Activated T-helper 1 cell treated with Interleukin-2 at 50 U/mL for 16 hours (primary cell): ENCODE measurements at places on chromosomes 6 and 20.

GRCh38 chr20:3995749-3996320, 19.5 kb downstream of the RNF24 start:
- no peak for DNase-seq

- no peak for DNase-seq
Observed at GRCh38 chr6:168834801-168835200, 393.8 kb downstream of the SMOC2 start.

- no peak for DNase-seq
Observed at GRCh38 chr20:35232575-35232974, 6.1 kb downstream of the MMP24 start.

DNA sequence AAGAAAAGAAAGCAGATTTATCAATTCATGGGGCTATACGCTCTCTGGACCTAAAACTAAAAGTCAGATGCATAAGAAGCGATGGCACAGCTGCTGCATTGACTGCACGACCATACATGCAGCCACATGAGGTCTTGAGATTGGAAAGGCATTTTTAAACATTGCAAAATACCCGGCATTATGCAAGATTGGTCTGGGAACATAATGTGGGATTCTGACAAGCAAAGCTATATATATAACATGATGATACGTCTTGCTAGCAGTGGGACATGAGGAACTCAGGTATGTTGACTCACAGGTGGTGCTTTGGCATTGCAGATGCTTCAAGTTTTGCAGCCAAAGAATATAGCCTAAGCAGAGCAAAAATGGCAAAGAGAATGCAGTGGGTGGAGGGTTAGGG, 55.1 kb downstream of the SAMD3 start:
- no peak for DNase-seq

DNA sequence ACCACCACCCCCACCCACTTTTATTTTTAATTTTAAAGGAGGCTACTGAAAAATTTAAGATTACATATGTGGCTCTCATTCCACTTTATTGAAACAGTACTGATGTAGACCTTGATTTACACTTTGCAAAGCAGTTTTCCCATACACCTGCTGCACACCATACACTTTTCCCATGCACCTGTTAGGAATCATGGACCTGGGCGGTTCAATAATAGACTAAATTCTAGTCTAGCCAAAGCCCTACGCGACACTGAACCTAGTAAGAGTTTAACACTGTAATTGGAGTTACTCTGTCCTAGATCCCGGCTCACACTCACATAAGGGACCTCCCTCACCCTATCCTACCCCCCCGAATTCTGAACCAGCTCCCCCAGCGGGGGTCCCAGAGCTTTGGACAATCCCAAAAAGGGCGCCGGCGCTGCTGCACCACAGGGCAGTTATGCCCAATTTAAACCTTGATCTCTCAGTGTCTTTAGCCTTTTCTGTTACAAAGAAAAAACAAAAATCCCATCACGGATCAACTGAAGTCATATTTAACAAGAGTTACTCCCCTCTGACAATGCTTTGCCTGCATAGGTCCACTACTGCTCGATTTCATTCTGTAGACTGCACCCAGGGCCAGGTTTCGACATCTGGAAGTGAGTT, 2.4 kb upstream of the GCLC start:
- DNase-seq = no peak

DNA sequence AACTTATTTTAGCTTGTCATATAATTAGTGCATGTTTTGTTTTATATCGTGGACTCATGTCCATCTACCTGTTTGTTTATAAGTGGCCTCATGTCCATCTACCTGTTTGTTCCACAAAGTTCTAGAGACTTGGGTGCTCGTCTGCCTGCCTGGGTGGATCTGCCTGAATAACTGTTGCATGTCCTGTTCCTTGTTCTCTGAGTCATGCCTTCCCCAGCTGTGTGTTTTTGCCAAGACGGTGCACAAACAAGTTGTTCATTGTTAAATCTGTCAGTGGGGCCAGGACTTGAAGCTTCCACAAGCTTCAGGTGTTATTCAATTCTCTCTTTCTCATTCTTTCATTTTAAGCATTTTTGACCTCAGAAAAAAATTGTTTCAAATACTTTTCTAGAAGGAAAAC, 358.0 kb upstream of the CITED2 start:
- no peak for DNase-seq

GRCh38 chr20:50969912-50970311, 11.3 kb downstream of the MOCS3 start:
- DNase-seq = no peak

GRCh38 chr6:39240155-39240757, 11.0 kb upstream of the KCNK5 start:
- no peak for DNase-seq

DNA sequence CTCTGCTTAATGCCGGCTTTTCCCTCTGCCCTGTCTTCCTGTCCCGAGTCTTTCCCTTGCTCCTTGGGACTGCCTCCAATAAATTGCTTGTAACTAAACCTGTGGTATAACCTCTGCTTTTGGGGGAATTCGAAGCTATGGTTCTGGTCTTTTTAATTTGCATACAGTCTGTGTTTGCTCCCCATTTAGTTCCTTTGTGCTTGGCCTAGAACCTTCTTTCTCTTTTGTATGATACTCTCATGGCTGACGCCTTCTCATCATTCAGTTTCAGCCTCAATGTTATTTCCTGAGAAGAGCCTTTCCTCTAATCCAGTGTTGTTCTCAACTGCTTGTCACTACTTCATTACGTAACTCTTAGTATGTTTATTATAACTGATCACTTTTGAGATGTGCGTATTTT, 248.0 kb downstream of the PHF3 start:
- no peak for DNase-seq

- DNase-seq = no peak
Observed at GRCh38 chr6:25065666-25066065, 129.9 kb upstream of the RIPOR2 start.

GRCh38 chr6:127515234-127515793, 3.8 kb downstream of the MTCL3 start:
- DNase-seq = no peak

GRCh38 chr6:156963712-156964700, 186.8 kb downstream of the ARID1B start:
- no peak for DNase-seq

DNA sequence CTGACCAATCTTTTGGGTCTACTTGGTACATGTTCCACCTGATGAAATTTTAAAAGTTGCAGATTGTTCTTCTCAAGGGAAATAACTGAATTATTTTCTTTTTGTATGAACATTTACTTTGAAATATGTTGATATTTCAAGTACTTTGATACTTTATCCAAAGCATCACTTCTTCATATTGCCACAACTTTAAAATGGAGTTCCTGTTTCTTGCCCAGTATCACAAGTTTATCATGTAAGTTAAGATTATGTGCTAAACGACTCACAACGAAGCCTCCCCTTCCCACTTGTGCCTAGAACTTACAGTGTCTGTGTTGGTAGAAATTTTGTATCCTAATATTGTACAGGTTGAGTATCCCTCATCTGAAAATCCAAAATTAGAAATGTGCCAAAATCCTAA, 108.4 kb downstream of the ARID1B start:
- no peak for DNase-seq

GRCh38 chr6:114304304-114304887, 38.4 kb downstream of the HS3ST5 start:
- no peak for DNase-seq

- no peak for DNase-seq
Observed at GRCh38 chr20:3900187-3900604, 11.0 kb downstream of the PANK2 start.

DNA sequence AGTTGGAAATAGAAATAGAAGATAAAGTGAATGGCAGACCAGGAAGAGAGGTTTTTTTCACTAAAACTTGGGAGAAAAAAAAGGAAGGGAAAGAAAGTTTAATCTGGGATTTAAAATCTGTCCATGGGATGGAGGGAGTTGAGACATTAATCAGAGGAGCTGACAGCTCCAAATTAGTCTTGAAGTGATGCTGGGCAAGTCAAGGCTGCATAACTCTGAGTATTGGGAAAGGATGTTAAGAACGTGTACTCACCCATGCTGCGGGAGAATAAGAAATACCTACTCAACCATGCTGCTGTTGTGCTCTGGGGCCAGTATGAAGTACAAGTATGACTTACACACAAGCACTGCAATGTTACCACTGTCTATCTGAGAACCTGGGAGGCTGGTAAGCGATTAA, 47.5 kb downstream of the SNRNP48 start:
- no peak for DNase-seq

- no peak for DNase-seq
Observed at GRCh38 chr6:54094786-54095185, 16.5 kb upstream of the MLIP start.
